ENCODE measurements at places on chromosomes 4 and X.

GRCh38 chr4:188444500-188444899 is 305.3 kb downstream of the TRIML1 start:
- DNase-seq: no peak

- peak; percentile 81 for DNase-seq
These were observed 78.7 kb upstream of the DCLK2 start for GRCh38 chr4:149999485-150000074.

- DNase-seq: no peak
These were observed 47.3 kb downstream of the PDE5A start for GRCh38 chr4:119581190-119581873.

GRCh38 chrX:133188631-133189030 is 29.5 kb downstream of the TFDP3 start:
- DNase-seq: no peak

GRCh38 chrX:113075521-113075920 is 234.9 kb upstream of the AMOT start:
- no peak for DNase-seq

GRCh38 chrX:116657071-116657470 is 194.3 kb upstream of the CT83 start:
- DNase-seq: no peak

DNA sequence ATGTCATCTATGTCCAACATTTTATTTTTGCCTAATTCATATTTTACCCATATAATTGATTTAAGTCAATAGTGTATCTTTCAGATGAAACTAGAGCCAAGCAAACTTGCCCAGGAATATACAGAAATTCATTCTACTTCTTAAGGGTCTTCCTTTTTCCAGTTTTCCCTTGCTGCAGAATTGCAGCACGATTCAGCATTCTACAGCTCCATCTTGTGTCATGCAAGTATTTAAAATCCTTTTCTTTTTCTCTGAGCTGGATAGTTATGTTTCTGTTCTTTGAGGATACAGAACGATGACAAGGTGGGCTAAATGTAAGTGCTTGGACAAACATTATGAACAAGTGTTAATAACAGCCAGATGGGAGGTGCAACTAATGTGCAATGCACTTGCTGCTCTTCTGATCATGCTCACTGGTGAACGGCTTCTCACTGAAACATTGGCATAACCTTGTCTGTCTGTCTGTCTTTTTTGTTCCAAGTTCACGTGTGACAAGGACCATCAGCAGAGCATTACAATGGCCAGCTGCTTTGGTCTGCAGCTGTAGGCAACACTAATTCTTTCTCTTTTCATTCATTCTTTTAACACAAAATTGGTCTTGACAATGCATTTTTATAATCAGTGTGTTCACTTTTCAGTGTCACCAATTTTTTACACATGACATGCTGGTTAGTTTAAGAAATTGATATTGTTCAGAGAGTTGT is 1821.7 kb downstream of the ARAP2 start:
- DNase-seq: peak; percentile 22

GRCh38 chr4:26941951-26942350 is 81.3 kb downstream of the STIM2 start:
- no peak for DNase-seq

DNA sequence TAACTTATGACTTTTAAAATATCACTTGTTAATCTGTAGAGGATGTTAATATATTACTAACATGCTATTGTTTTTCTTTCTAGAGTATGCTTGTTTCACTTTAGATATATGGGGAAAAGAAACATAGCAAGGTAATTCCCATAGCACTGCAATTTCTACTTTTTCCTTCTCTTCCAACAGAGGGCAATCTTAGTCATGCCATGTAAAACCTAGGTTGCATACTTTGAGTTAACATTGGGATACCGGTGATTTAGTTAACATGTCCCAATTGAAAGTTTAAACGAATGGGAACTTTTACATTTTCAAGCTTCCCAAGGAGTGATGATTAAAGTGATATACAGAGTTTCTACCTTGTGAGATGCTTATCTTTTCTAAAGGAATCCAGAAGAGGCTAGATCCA is 89.4 kb upstream of the IL13RA1 start:
- no peak for DNase-seq

- DNase-seq: no peak
These were observed 20.0 kb upstream of the VCX2 start for GRCh38 chrX:8191022-8191421.
